ENCODE measurements at places on chromosomes 4 and X.

DNA sequence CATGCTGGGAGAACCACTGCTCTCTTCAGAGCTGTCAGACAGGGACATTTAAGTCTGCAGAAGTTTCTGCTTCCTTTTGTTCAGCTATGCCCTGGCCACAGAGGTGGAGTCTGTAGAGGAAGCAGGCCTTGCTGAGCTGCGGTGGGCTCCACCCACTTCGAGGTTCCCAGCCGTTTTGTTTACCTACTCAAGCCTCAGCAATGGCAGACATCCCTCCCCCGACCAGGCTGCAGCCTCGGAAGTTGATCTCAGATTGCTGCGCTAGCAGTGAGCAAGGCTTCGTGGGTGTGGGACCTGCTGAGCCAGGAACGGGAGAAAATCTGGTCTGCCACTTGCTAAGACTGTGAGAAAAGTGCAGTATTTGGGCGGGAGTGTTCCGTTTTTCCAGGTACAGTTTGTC is 118.9 kb downstream of the SLC10A6 start:
- no peak for DNase-seq

GRCh38 chr4:185833055-185833598 is 21.1 kb upstream of the SORBS2 start:
- no peak for DNase-seq

DNA sequence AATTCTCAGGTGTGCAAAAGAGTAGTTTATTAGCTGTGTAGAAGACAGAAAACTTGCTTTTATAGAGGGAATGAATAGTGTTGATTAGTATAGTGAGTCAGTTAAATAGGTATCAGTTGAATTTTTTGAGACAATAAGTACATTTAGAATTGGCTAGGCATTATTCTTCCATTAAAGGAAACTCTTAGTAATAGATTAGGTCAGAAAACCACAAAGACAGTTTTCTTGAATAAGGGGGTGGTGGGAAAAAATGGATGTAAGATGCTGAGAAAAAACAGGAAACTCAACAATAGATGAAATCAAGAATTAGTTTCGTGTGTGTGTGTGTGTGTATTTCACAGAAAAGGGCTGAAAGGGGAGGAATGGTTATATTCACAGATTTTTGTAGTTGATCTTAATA is 16.8 kb downstream of the CD38 start:
- DNase-seq: no peak

DNA sequence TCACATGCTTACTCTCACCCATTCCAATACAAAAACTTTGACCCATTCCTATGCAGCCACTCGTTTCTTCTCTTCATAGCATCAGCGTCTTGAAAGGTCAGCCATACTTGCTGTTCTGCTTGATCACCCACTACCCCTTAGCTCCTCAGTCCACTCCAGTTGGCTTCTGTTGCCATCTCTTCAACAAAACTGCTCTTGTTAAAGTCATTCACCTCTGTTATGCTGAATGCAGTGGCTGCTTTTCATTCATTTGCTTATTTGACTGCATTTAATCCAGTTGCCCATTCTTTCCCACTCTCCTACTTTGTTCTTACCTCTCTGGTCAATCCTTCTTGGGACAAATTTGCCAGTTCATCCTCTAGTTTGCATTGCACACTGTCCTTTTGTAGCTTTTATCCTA is 24.9 kb downstream of the CEP135 start:
- DNase-seq: no peak

DNA sequence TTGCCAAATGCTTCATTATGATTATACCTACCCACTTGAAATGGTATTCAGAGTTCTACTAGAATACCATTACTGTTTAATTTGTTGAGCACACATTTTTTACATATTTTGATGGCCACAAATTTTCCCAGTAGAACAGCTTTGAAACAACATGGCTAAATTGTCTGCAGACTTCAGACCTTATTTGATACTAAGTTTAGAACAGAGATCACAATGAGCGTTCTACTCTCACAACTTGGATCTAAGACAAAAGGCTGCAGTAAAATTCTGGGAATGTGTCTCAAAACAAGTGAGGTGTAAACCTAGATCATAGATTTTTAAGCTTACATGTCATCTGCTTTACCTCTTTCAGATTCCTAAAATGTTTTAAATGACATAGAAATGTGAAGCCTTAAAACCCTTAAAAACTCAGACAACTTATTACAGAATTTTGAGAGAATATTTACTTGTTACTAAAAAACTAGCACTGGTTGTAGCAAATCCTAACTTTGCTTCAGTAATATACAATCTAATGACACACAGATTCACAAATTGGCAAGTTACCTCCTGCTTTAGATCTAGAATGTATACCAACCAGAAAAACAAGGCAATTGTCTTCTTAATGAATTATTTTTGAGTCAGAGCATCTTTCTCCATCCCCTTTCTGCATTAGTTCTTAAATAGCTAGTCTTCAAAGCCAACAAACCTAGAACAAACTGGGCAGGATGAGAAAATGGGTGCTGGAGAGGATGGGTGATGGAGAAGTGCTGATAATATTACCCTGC is 243.3 kb downstream of the SLC7A11 start:
- DNase-seq: no peak

GRCh38 chrX:74272230-74272629 is 31.8 kb upstream of the ZCCHC13 start:
- DNase-seq: no peak

GRCh38 chrX:97372001-97372766 is 488.5 kb downstream of the RPA4 start:
- DNase-seq: no peak
